Sciatic nerve (tissue), 2 donors: ENCODE measurements at places on chromosomes 3 and 15.
A peak's percentile ranks its signal among the peaks of the same experiment; 100 is the strongest.

- no peak for DNase-seq
Observed at GRCh38 chr15:40070166-40070557, 31.2 kb upstream of the SRP14 start.

DNA sequence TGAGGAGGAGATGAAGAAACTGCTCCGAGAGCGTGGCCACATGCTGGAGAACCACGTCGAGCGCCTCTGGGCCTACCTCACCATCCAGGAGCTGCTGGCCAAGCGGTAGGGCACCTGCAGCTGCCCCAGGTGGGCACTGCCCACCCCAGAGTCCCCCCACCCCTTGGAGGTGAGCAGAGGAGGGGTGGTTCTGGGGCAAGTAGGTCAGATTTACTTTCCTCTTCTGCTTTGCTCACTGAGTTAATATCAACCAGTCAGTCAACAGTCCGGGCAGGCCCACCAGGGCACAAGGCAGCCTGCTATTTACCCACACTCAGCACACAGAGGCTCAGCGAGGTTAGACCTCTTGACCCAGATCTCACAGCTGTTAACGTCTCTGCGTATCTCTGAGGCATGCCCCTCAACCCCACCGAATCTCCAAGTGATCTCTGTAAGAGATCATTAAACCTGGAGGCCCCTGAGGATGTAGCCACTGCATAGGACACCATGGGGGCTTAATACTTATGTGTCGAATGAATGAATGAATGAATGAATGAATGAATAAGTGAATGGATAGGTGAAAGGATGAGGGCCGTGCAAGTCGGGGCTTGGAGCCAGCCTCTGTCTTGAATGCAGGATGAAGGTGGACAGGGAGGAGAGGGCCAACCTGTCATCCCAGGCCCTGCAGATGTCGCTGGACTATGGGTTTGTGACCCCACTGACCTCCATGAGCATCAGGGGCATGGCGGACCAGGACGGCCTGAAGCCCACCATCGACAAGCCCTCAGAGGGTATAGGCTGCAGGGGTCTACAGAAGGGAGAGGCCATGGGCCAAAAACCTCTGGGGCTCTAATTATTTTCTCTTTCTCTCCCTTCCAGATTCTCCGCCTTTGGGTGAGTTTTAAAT is 8.0 kb upstream of the ITIH3 start:
- DNase-seq: peak; percentile 45

DNA sequence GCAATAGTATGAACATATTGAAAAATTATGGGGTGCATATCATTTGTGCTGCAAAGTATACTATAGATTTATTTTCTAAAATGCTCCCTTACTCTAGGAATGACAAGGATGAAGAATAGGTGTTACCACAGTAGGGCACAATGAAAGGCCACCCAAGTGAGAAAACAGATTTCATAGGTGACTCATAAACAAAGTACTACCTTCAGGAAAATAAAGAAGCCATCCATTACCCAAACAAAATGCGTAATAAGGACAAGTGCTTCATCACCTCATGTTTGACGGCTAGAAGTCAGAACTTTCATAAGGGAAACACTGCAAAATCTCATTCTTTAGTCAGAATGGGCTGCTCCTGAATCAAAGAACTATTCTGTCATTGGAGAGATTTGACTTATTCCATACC is 116.6 kb downstream of the MFSD1 start:
- DNase-seq: no peak

DNA sequence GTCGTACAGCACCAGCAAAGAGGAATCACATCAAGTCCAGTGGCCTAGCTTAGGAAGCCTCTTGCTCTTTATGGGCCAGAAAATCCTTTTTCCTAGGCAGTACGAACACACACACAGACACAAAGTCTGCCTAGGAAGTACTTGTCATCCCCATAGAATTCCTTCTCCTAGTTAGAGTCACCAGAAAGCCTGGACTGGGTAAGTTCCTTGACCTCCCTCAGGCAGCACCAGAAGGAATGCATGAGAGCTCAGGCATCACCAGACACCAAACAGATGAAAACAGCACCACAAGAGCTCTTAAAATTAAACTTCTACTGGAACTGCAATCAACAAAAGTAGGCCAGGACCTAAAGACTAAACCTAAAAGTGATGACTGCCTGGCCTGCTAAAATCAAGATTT is 192.9 kb upstream of the CCDC54 start:
- DNase-seq: no peak

DNA sequence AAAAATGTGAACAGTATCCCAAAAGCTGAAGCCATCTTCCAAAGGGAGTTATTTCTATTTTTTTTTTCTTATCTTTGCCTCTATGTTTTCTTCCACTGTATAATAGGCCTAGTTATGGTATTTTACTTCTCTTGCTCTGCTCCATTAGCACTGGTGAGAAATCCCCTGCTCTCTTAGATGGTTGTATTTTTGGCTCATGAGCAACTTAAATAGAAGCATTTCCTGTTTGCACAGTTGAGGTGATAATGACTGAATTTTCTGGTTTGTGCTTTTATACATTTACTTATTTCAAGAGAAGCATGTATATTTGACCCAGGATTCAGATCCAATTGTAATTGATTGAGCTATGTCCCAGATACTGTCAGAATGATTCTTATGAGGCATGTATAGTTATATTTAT is 61.6 kb upstream of the CD200R1L start:
- no peak for DNase-seq

- DNase-seq: no peak
Observed at GRCh38 chr15:85482894-85483293, 102.5 kb downstream of the AKAP13 start.

DNA sequence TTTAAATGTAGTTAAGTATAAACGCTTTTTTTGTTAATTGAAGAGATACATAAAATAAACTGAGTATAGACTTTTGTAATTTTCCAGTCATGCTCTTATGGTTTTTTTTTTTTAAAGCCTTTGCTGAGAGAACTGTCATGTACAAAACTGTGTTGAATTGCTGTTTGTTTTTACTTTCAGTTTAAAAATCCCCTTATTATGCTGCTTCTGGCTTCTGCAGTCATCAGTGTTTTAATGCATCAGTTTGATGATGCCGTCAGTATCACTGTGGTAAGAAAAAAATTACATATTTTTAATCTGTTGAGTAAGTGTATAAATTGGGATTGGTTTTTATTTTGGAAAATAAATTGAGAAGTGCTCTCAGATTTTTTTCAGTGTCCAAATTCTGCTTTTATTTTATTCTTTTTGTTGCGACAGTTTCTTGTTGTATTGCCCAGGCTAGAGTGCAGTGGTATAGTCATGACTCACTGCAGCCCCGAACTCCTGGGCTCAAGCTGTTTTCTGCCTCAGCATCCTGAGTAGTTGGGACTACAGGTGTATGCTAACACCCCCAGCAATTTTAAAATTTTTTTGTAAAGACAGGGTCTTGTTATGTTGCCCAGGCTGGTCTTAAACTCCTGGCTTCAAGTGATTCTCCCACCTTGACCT is 40.7 kb downstream of the ATP2C1 start:
- DNase-seq: no peak

- no peak for DNase-seq
Observed at GRCh38 chr15:59366333-59367021, 6.2 kb downstream of the MYO1E start.

DNA sequence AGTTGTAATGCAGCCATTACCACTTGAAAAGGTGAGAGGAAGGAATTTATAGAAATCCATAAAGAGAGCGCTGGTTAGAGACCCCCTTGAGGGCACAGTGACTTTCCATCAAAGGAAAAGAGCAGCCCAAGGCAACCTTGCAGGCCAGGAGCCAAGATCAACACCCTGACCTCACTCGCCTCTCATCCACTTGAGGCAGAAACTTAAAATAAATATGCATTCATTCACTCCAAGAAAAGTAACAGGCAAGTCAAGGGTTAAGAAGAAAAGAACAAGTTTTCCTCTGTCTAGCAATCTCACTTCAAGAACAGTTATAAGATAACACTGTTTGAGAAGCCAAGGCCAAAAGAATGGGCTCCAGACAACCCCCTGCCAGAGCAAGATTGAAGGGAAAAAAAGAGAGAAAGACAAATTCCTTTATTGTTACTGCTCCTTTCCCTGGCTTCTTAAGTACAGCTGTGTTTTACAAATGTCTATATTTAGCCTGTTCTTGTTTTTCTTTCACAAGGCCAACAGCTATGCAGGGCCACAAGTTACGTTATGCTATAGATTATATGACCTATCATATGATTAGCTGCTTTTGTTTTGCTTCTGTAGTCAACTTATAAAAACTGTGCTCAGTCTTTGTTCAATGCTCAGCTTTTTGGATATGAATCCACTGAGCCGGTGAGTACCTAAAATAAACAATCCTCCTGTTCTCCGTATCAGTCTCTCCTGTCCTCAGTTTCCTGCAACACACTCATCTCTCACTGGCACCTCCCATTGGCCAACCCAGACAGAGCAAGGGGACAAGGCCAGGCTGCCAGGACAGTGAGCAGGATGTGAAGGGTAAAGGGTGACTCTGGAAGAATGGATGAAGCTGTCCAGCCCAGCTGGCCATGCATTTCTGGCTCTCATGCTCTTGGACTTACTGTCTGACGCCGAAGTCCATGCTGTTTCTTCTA is 15.8 kb upstream of the SSUH2 start:
- no peak for DNase-seq

GRCh38 chr15:59434481-59434880 is 3.5 kb upstream of the FAM81A start:
- DNase-seq: no peak

DNA sequence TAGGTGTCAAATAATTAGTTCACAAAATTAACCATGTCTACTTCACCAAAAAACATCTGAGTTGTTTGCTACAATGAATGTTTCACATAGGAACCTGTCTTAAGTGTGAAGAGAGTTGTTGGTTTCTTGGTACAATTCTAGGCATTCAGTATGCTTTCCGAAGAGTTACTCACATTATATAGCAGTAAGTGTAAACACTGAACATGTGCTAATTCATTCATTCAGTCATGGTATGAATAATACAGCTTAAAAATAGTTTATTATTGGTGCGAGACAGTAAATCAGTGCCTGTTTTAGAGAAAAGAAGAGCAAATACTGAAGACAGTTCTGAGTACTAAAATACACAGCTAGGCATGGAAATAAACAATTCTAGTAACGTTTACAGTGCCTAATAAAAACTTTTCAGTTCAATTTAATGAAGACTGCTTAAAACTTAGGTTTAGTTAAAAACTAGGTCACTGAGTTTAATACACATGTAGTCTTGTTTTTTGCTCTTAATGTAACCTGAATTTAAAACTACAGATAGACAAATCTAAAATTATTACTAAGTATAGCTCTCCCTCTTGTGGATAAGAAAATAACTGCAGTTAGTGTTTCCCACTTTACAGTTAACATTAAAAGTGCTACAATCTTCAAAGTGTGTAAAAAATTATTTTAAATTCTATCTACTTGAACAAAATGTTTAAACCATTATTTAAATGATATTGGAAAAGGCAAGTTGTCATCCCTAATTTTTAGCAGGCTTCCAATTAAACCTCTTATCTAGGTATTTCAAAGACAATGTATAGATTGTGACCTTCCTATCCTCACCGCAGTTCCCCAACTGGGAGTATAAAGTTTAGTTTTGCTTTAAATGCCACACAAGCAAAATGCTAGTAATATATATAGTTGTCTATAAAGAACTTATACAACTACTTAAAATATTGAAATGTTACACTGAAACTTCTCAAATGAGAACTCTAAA is 20.1 kb upstream of the ZCWPW2 start:
- no peak for DNase-seq

DNA sequence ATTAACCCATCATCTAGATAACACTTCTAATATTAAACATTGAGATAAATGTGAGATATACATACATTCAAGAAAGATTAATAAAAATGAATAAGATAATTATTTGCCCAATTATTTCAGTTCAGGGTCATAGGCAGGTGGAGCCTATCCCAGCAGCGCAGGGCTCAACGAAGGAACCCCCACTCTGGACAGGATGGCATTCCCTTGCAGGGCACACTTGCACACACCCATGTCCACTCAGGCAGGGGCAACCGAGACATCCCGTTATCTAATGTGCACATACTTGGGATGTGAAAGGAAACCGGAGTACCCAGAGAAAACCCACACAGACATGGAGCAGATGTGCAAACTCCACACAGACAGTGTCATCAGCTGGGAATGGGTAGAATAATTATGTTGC is 175.4 kb upstream of the CMC1 start:
- DNase-seq: no peak

- no peak for DNase-seq
Observed at GRCh38 chr3:70703305-70704102, 391.1 kb upstream of the MDFIC2 start.

DNA sequence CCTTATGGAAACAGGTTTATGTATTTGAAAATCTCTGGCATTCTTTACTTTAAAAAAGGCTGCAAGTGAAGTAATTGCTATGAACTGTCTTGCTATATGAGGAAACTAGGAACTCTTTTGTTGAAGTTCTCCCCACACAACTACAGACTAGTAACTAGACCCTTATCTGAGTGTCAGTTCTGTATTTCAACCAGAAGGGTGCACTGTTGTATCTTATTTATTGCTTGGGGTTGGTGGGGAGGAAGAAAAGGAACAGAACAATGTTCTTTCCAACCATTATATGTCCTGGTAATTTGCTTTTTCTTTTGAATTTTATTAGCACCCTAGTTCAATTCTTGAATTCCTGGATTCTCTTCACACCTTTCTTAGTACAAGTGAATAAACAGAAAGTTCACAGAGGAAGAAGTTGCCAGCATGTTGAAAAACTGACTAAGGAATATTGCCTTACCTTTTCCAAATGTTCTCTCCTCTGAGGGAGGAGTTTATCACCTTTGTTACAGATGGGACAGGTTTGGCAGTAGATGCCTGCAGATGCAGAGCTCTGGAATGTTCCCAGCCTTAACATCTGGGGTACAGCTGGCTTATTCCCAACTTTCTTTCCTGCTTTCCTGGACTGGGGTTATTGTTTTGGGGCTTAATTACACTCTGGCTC is 162.4 kb upstream of the CFAP20DC start:
- no peak for DNase-seq

- no peak for DNase-seq
Observed at GRCh38 chr3:186640929-186641328, 730 bp downstream of the FETUB start.

GRCh38 chr3:16337856-16338540 is 73.0 kb downstream of the OXNAD1 start:
- DNase-seq: no peak

GRCh38 chr3:182892226-182892625 is 88.1 kb downstream of the DCUN1D1 start:
- DNase-seq: no peak

DNA sequence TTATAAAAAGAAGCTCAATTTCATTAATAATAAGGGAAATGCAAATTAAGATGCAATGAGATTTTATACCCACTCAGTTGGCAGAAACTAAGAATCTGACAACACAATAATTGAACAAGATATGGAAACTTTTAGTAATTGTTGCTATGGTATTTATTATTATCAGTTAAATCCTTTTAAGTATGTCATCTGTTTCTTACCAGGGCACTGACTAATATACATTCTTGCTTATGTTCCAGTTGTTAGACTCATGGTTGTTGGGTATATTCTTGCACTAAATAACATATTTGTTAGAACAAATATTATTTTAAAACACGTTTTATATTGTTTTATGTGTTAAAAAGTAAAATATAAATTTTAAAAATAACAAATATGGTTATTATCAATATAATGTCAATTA is 690.3 kb downstream of the MECOM start:
- no peak for DNase-seq
